ENCODE measurements at places on chromosomes 5 and 9. TPM values are rescaled to one million over a fixed set of nuclear protein-coding genes. Genes with fewer than 3 reads are reported as not detected.

- H3K4me3 ChIP-seq, result no peak overlapping the region
- H3K4me1 ChIP-seq, result no peaks in the 10 kb centered on the region
- no peak for DNase-seq
- H3K27me3 ChIP-seq, result no peaks in the 10 kb centered on the region
- H3K36me3 ChIP-seq, result no peaks in the 10 kb centered on the region
- H3K27ac ChIP-seq, result no peak overlapping the region
Observed at GRCh38 chr5:157004893-157005551, 42.0 kb upstream of the TIMD4 start.

DNA sequence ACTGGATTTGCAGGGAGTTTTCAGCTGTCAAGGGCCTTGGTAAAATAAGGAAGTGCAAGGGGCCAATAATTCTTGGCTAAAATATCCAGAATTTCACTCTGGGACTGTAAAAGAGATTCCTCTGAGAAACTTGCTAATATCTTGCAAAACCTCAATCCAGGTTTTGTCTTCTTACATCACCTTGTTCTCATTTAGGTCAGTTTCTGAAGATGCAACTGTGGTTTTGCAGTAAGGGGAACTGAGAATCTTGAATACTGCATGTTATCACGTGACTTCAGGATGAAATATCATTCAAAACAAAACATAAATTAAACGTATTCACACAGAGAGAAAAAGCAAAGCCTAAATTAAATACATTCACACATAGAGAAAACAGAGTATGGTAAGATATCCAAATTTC is 35.0 kb upstream of the RIC1 start:
- no peaks in the 10 kb centered on the region for H3K36me3 ChIP-seq
- H3K27me3 ChIP-seq, result no peaks in the 10 kb centered on the region
- H3K4me3 ChIP-seq, result no peak overlapping the region
- no peak for DNase-seq
- H3K4me1 ChIP-seq, result no peaks in the 10 kb centered on the region

DNA sequence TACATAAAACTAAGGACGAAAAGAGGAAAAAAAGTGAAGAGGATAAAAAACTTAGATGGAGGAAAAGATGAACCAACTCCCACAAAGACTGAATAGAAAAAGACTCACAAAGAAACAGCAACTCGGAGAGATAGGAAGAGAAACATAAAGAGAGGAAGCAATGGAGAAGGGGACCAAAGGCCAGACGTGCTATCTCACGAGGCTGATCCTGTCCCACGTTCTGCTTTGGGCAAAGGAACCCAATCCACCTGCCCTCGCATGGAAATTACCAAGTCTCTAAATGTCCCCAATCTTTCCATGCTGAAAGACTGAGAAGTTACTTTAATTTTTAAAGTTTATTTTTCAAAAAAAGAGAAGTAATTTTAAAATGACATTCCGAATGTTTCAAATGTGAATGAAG is 36.6 kb downstream of the TMEM245 start:
- peaks cover 16% of the 10 kb centered on the region for H3K4me1 ChIP-seq
- no peak overlapping the region for H3K4me3 ChIP-seq
- no peaks in the 10 kb centered on the region for H3K27me3 ChIP-seq
- peaks cover 58% of the 10 kb centered on the region for H3K36me3 ChIP-seq

- no peak overlapping the region for H3K27ac ChIP-seq
- H3K27me3 ChIP-seq, result no peaks in the 10 kb centered on the region
- H3K4me1 ChIP-seq, result peaks cover 16% of the 10 kb centered on the region
- no peaks in the 10 kb centered on the region for H3K36me3 ChIP-seq
Observed at GRCh38 chr5:163755505-163755904, 250.1 kb downstream of the MAT2B start.

DNA sequence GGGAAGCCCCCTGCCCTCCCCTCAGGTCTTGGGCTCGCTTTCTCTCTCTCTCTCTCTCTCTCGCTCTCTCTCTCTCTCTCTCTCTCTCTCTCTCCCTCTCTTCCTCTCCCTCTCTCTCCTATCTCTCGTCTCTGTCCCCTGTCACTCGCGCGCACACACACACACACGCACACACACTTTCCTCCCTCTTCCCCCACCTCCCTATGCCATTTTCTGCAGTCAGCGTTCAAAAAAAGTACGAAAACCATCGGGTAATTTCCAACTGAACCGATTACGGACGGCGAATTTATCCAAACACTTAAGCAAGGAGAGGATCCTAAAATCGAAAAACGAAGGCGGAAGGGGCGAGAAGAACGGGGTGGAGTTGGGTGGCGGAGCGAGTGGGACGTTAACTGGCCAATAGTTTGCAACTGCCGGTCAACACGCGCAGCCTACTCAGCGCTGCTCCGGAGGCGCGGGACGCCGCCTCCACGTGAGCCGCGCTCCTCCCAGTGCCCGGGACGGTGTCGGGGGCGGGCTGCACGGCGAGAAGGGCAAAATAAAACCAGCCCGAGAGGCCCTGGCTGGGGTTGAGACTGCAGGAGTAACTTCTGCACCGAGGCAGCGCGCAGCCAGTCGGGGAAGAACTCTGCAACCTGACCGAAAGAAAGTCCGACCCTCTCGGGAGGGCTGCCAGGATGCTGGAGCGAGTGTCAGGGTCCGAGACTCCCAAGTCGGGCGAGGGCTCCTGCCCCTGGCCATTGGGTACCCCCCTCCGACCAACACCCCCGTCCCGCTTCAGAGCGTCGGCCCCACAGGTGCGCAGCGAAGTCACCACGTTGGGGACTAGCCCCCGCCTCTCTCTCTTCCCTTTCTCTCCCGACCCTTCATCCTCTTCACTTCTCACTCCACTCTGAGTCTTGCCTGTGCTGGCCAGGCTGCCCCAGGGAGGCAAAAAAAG is 24.9 kb upstream of the ELAVL2 start:
- no peaks in the 10 kb centered on the region for H3K36me3 ChIP-seq
- no peak overlapping the region for H3K27ac ChIP-seq
- H3K4me3 ChIP-seq, result no peak overlapping the region
- H3K4me1 ChIP-seq, result no peaks in the 10 kb centered on the region
- no peak for DNase-seq
- H3K27me3 ChIP-seq, result peaks cover 39% of the 10 kb centered on the region

DNA sequence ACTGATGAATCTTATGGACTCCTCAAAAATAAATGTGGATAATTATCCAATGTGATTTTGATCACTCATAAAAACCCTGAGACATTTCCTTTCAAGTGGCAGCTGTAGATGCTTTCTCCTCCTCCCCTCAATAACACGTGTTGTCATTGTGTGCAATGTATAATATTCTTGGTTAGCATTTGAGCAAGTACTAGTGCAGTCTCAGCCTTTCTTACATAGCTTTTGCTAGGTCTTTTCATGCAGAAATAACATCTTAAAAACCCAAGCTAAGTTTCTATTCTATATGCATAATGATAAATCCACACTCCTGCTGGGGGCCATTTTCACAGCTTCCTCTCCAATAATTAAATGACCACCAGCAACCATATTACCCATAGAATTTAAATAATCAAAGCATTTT is 1835.2 kb upstream of the NUDT12 start:
- no peaks in the 10 kb centered on the region for H3K27me3 ChIP-seq
- H3K27ac ChIP-seq, result no peak overlapping the region
- no peaks in the 10 kb centered on the region for H3K36me3 ChIP-seq
- DNase-seq, result no peak
- no peak overlapping the region for H3K4me3 ChIP-seq
- H3K4me1 ChIP-seq, result no peaks in the 10 kb centered on the region

DNA sequence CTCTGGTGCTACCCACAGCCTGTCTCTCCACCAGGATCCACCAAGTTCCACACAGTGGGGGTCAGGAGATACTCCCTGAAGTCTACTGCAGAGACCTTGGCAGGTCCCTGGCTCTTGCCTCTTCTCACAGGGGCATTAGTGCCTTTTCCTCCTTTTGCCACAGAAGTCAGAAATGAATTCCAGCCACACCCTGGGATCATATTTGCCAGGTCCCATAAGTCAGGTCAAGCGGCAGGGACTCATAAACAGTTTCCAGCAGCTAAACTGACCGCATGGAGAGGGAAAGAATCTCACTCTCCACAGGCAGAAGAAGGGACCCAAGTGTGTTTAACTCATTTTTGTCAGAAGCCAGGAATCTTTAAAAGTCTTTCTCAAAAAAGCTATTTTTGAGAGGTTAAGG is 13.3 kb upstream of the IFNK start:
- H3K4me3 ChIP-seq, result no peak overlapping the region
- no peak overlapping the region for H3K27ac ChIP-seq
- H3K27me3 ChIP-seq, result no peaks in the 10 kb centered on the region
- peaks cover 21% of the 10 kb centered on the region for H3K4me1 ChIP-seq
- H3K36me3 ChIP-seq, result no peaks in the 10 kb centered on the region

DNA sequence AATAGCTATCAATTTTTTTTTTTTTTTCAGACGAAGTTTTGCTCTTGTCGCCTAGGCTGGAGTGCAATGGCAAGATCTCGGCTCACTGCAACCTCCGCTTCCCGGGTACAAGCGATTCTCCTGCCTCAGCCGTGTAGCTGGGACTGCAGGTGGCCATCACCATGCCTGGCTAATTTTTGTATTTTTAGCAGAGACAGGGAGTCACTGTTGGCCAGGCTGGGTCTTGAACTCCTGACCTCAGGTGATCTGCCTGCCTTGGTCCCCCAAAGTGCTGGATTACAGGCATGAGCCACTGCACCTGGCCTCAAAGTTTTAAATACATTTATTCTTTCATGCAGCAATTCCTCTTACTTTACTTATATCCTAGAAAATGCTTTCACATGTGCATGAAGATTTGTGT is 17.6 kb downstream of the TRIM14 start:
- DNase-seq, result no peak
- no peaks in the 10 kb centered on the region for H3K4me1 ChIP-seq
- no peak overlapping the region for H3K4me3 ChIP-seq
- peaks cover 30% of the 10 kb centered on the region for H3K36me3 ChIP-seq
- H3K27me3 ChIP-seq, result no peaks in the 10 kb centered on the region
- H3K27ac ChIP-seq, result no peak overlapping the region

- H3K27me3 ChIP-seq, result no peaks in the 10 kb centered on the region
- H3K27ac ChIP-seq, result no peak overlapping the region
- H3K36me3 ChIP-seq, result peaks cover 6% of the 10 kb centered on the region
- H3K4me3 ChIP-seq, result no peak overlapping the region
Observed at GRCh38 chr5:128784726-128785125, 180.6 kb upstream of the SLC27A6 start.

- no peaks in the 10 kb centered on the region for H3K36me3 ChIP-seq
- H3K27ac ChIP-seq, result no peak overlapping the region
- H3K4me1 ChIP-seq, result no peaks in the 10 kb centered on the region
- H3K27me3 ChIP-seq, result no peaks in the 10 kb centered on the region
- H3K4me3 ChIP-seq, result no peak overlapping the region
- DNase-seq, result no peak
Observed at GRCh38 chr5:51148437-51148836, 234.8 kb upstream of the ISL1 start.

GRCh38 chr5:82849885-82850284 is 227.3 kb downstream of the TMEM167A start:
- no peaks in the 10 kb centered on the region for H3K4me1 ChIP-seq
- H3K4me3 ChIP-seq, result no peak overlapping the region
- H3K36me3 ChIP-seq, result no peaks in the 10 kb centered on the region
- H3K27ac ChIP-seq, result no peak overlapping the region
- no peak for DNase-seq
- no peaks in the 10 kb centered on the region for H3K27me3 ChIP-seq

DNA sequence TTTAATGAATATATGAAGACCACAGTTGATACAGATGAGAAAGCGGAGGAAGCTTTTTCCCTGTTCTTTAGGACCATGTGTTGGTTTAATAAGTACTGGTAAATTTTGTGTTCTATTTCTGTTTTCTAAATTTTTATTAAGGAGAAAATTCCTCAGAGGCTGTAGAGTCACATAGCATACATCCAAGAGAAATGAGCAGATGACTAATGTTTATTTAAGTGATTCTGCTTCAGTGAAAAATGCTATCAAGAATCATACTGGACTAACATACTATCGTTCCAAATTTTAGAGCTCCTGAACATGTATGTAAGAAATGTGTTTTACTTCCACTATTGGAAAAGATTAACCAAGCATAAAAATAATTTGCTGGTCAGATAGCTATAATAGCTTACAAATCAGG is 115.0 kb downstream of the KIAA1958 start:
- H3K36me3 ChIP-seq, result no peaks in the 10 kb centered on the region
- DNase-seq, result no peak
- no peak overlapping the region for H3K4me3 ChIP-seq
- peaks cover 13% of the 10 kb centered on the region for H3K4me1 ChIP-seq
- H3K27me3 ChIP-seq, result no peaks in the 10 kb centered on the region

PCDHA8 gene
- 0.25 TPM for total RNA-seq

TPPP gene
- 0.17 TPM for total RNA-seq

PDE6A gene
- total RNA-seq, result 0.22 TPM

PIP5K1B gene
- 0.16 TPM for total RNA-seq

SMIM33 gene
- not detected for total RNA-seq

CCNI2 gene
- total RNA-seq, result 0.12 TPM

DNM1 gene
- 2.0 TPM for total RNA-seq

OLFML2A gene
- 0.25 TPM for total RNA-seq

IFNA2 gene
- not detected for total RNA-seq

All from MCF 10A (cell line).